Stimulated activated naive B cell treated with anti-CD40 and anti-IgM and Interleukin-4, amounts not matched to agents 10 μg/mL and 1 μg/mL and 100 μg/mL, for 72 hours (primary cell): ENCODE measurements at places on chromosomes 6 and 20.

- no peak for DNase-seq
These were observed 929.5 kb downstream of the KIF16B start for GRCh38 chr20:15643713-15644112.

DNA sequence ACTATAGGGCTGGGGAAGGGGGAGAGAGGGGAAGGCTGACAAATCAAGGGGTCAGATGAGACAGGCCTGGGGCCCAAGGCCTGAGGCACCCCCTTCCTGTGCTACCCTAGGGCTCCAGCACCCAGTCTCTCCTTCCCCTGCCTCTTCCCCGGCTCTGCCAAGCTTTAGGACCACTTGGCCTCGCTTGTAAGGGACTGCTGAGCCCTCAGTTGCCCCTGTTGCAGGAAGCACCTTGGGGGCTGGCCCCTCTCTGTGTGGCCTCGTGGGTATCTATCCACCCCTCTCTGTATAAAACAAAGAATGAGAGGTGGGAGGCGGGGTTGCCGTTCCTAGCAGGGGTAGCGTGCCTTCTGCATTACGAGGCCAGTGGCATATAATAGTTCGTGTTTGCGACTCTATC, 21.4 kb upstream of the SMOC2 start:
- DNase-seq, result no peak

DNA sequence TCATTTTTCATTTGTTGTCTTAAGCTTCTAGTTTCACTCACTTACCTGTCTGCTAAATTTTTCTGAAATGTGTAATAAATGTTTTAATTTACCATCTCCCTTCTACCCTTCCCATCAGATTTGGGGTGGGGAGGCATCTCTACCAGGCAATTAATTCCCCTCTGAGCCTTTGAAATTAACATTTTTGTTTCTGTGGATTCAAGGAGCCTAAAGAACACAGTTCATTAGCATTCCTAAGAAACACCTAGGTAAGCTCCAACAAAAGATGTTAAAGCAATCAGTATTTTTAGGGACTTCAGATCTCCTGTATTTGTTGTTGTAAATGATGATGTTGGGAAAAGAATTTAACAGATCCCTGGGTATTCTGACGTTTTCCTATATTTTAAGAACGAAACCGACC, 6.6 kb downstream of the TOP1 start:
- DNase-seq, result no peak

GRCh38 chr6:21333715-21334114, 259.8 kb upstream of the SOX4 start:
- DNase-seq, result no peak

GRCh38 chr6:136547336-136547735, 2.9 kb downstream of the MAP7 start:
- no peak for DNase-seq

GRCh38 chr6:19892260-19892659, 55.1 kb downstream of the ID4 start:
- no peak for DNase-seq

DNA sequence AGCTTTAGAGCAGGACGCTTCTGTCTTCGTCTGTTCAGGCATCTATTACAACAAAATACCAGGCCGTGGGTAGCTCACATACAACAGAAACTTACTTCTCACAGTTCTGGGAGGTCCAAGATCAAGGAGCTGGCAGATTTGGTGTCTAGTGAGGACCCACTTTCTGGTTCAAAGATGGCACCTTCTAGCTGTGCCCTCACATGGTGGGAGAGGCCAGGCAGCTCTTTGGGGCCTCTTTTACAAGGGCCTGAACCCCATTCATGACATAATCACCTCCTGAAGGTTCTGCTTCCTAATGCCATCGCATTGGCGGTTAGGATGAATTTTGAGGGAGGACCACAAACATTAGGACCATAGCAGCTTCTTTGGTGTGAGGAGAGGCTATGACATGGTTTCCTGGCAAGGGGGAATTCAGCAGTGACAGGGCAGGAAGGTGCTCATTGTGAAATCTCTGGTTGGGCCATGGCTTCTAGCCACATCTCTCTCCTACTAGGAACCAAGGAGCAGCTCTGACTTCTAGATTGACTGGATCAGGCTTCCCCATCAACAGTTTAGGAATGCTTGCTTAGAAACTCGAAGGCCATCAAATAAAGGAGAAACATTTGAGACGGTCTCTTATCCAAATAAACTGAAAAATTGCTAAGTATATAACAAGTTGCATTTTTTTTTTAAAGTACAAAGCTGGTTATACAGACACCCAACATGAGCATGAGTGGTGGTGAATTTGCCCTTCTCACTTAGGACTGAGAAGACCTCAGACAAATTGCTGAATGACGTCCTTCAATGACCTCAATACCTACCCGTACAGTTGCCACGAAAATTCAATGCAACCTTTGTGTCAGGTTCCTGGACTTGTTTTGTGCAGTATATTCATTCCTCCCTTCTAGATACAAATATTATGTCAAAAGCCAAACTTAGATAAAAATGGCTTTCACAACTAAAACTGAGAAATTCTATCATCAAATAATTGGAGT, 140.7 kb downstream of the ZDHHC14 start:
- DNase-seq, result no peak

DNA sequence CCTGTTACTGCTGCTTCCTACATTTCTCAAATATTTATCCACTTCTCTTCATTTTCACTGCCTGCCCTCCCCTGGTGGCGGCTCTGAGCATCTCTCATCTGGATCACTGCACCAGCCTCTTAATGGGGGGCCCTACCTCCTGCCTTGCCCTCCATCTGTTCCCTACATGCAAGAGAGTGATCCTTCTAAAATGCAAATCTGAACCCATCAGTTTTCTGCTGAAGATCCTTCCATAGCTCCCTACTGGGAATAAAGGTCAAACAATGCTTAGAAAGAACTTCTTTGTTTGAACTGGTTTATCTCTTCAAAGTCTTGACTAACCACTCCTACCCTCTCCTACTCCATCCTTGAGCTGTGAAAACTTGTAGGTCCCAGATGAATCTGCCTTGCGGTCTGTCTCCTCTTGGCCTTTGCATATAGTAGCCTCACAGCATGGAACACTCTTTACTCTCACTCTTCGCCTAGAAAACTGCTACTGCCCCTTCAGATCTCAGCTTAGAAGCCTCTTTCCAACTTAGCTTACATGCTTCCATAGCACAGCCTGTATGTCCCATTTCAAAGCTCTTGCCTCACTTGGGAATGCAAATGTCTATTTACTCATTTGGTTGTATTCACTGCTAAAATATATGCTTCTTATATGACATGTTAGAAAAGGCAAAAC, 119.3 kb downstream of the QRSL1 start:
- DNase-seq, result no peak

DNA sequence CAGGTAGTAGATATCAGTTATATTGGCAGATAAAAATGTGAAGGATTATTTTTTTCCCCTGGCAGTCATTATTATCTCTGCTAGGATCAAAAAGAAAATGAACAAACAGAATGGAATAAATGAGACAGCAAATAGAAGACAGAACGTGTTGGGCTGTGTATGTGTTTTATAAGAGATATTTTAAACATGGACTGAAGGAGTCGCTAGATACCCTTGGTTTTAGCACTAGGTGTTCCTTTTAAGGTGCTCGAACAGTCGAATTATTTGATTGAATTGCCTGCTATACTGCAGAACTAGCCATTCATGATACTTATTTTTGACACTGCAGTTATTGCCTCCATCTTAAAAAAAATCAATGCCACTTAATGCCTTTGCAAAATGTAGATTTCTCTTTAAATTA, 3.7 kb downstream of the GRIK2 start:
- no peak for DNase-seq

GRCh38 chr6:156279261-156279969, 497.8 kb upstream of the ARID1B start:
- no peak for DNase-seq

GRCh38 chr6:92568541-92568940, 850.8 kb downstream of the EPHA7 start:
- DNase-seq, result no peak

GRCh38 chr6:15384901-15385300, 139.0 kb downstream of the JARID2 start:
- DNase-seq, result no peak

GRCh38 chr20:6768228-6769140, 998 bp downstream of the BMP2 start:
- DNase-seq, result no peak

DNA sequence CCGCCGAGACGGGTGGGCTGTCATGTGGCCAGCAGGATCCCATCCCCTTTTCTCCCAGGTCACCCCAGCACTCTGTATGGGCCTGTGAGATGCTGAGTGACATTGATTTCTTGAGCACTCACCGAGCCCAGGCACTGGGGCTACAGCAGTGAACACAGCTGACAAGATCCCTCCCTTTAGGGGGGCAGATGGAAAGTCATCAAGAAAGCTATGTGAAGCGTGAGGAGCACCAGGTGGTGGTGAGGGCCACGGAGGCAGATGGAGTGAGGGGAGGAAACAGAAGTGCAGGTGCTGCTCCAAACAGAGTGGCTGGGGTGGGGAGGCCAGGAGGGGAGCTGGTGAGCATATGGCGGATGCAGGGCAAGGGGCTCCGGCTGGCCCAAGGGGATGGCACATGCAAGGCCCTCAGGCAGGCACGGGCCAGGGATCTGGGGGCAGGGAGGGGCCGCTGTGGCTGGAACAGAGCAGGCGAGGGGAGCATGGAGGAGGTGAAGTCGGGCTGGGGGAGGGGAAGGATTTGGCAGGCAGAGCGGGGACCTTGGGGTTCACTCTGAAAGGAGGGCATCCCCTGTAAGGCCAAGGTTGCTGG, 184.0 kb downstream of the BMP7 start:
- DNase-seq, result no peak
